Activated T-helper 1 cell treated with anti-CD3 and anti-CD28 coated beads, Interleukin-2, amount 50 U/mL, for 16 hours (primary cell): ENCODE measurements at places on chromosomes 7 and 10.

GRCh38 chr10:44627591-44628354, 242.9 kb upstream of the CXCL12 start:
- no peak for DNase-seq

GRCh38 chr10:4918236-4918635, 45.0 kb upstream of the AKR1C1 start:
- no peak for DNase-seq

DNA sequence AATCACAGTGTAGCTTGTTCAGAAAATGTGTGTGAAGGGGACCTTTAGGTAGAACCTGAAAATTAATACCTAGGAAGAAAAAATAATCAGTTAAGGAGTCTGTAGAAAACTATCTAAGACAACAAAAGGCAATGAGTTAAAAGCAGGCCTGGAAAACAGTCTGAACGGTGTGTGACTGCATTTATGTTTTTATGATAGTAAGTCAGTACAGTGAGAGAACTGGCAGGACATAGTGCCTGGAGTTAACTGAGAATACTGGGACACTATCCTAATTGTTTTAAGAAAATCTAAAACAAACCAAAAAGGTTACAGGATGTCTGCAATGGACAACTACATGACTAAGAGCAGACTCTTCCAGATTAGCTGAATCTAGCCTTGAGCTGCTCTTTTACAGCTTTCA, 17.9 kb downstream of the CRPPA start:
- DNase-seq: no peak

GRCh38 chr7:31729195-31729804, 42.3 kb downstream of the PPP1R17 start:
- no peak for DNase-seq

DNA sequence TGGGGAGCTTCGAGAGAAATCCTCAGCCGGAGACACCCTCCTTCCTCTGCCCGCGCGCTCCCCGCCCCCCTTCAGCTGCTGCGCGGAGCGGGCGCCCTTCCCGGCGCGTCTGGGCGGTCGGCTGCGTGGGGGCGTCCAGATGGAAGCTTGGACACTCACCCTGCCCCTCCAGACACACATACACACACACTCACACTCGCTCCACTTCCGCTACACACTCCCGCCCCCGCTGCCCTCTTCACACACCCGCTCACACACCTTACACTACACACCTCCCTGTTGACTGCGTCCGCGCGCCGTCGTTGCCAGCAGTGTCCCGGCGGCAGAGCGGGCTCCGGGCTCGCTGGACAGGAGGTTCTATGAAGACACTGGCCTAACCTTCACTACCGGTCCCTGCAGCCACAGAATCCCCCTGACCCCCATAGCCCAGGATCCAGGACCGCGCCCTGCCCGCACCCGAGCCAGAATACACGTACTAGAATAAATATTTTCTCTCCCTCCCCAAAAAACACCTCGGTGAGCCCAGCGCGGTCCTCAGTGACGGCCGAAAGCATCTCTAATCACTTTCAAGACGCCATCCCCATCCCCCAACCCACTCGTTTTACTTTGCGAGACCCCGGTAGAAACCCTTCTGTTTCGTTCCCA, 1.1 kb upstream of the EGR2 start:
- DNase-seq: peak; percentile 43

DNA sequence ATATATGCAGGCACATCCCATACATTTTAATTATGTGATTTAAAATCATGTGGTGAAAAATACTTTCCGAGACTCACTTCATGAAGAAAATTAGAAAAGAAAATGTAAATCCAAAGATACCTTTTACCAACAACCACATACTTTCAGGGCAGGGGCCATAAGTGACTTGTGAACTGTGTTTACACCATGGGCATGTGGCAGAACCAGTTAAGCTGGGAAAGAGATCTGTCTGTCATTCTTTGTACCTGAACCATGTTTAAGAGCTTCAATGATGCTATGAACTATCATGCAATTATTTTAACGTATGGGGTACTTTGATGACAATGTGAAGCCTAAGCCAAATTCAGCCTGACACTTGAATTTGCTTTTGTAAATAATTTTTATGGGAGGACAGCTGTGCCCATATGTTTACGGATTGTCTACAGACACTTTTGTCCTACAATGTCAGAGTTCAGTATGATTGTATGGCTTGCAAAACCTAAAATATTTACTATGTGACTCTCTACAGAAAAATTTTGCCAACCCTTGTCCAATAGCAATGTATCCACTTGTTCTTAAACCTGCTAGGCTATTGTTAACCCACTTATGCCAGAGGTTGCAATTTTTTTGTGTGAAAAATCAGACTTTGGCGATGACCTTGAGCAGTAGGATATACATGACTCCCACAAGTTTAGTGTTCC, 654.6 kb downstream of the TNS3 start:
- no peak for DNase-seq

DNA sequence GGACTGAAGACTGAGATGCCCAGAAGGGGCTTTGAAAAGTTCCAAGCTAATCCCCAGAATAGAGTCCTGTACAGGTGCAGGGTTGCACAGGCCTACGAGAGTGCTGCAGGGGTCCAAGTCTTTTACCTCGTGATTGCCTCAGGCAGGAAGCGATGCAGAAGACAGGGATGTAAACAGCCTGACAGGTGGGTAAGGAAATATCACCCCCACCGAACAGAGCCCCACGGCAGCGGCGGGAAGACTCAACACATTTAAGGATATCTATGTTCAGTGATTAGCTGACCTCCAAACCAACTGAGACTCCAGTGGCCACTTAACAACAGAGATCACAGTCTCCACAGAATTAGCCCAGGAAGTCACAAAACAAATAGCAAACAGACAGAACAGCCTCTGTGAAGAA, 73.9 kb upstream of the VIPR2 start:
- DNase-seq: no peak

DNA sequence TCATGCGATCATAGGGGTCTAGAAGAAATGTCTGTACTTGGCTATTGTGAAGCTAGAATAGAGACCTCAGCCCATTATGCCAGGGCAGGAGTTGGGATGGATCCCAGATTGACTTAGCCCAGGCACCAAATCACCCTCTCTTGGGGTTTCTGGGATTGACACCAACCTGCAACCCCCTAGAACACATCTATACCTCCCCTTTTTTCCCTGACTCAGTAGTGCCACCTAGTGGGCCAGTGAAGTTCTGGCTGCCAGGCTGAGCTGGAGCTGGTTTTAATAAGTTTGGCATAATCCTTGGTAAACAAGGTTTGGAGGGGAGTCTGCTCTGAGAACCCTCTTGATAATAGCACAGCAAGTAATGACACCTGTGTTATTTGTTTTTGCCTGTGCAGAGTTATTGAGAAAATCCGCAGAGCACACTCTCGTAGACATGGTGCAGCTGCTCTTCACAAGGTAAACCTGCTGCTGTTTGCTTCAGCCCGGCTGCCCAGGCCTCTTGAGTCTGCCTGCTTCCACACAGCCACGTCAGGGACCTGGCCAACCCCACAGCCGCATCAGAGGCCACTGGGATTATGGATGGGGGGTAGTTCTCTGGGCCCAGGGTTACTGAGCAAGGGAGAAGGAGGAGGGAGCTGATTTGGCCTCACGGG, 43.3 kb upstream of the NFKB2 start:
- DNase-seq: peak; percentile 35

DNA sequence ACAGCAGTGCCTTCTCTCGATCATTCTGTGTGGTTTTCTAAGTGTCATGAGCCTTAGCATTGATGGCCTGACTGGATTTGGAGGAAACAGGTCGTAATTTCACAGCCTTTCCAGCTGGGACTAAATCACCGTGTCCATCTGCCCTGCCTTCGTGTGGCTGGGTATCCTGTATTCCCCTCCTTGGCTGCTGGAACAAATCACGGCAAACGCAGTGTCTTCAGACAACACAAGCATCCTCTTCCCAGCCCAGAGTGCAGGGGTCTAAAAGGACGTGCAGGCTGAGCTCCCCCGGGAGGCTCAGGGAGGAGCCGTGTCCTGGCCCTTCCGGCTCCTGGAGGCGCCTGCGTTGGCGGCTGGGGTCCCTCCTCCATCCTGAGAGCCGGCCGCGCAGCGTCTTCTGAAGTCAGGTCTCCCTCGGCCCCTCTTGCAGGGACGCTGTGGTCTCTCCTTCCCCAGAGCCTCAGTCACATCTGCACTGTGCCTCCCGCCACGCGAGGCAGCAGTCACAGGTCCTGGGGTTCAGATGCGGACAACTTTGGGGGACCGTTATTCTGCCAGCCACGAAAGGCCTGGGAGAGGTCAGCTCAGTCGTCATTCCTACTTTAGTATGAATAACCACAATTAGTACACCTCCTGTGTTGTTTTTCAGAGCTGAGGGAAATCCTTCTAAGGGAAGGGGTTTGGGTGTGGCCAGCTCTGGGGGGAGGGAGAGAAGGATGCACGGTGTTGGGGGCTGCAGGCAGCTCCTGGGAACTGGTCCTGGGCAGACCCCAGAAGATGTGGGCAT, 41.1 kb downstream of the FAM20C start:
- DNase-seq: no peak
